ENCODE measurements at places on chromosomes 2 and 18.

GRCh38 chr2:12935222-12935621 lies 218.5 kb downstream of the TRIB2 start:
- DNase-seq = no peak

- no peak for DNase-seq
Measured at GRCh38 chr2:232540441-232541041, 1.0 kb downstream of the CHRNG start.

DNA sequence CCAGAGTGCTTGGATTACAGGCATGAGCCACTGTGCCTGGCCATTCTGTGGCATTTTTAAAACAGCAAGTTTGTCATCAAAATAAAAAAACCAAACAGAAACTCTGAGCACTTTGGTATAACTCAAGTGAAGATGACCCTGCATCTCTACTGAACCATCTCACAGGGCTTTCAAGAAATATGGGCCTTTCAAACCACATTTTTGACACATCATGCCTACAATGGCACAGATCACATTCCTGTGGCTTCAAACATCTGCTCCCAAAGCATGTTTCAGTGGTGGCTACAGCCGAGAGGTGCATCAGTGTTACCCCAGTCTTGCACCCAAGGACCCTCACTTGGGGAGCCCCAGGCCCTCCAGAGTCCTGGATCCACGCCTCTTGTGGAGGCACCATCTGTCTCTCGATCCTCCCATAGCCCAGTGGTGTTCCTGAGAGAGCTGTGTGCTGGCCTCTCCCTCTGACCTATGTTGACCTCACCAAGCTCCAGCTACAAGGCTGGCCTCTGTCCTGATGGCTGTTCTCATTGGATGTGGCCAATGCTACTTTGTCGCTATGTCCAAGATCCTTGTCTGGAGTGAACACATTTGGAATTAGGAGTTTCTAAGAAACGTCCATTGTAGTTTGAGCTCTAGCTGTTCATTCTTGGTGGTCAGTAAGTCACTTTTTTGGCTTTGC lies 55.2 kb upstream of the RALBP1 start:
- DNase-seq = no peak

- no peak for DNase-seq
Measured at GRCh38 chr2:190791976-190792575, 88.5 kb upstream of the GLS start.

DNA sequence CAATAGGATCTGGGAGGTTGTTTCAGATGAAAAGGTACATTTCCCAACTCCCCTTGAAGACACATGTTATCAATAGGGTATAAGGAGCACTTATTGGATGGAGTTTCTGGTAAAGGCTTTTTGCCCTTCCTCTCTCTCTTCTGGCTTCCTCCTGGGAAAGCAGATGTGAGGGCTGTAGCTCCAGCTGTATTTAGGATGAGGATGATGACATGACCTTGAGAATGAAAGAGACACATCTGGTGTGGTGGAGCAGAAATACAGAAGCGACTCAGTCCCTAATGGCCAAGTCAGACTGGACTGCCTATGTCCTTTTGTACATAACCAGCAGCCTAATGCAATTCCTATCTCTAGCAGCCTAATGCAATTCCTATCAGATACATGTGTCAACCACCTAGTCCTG lies 100.9 kb upstream of the NXPH2 start:
- DNase-seq = no peak

DNA sequence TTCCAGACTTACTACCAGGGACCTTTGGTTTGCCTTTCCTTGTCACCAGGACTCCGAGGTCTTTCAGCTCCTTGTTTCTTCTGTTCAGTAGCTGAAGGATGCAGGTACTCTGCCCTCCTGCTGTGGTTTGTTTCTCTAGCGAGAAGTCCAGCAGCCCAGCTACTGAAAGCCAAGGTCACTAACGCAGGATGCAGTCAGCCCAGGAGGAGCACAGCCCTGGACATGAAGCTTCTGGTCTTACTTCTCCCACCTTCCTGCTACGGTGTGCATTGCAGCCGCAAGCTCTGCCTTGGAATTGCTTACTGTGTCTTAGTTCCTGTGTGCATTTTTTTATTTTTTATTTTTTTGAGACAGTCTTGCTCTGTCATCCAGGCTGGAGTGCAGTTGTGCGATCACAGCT lies 62.4 kb downstream of the DGKD start:
- no peak for DNase-seq

DNA sequence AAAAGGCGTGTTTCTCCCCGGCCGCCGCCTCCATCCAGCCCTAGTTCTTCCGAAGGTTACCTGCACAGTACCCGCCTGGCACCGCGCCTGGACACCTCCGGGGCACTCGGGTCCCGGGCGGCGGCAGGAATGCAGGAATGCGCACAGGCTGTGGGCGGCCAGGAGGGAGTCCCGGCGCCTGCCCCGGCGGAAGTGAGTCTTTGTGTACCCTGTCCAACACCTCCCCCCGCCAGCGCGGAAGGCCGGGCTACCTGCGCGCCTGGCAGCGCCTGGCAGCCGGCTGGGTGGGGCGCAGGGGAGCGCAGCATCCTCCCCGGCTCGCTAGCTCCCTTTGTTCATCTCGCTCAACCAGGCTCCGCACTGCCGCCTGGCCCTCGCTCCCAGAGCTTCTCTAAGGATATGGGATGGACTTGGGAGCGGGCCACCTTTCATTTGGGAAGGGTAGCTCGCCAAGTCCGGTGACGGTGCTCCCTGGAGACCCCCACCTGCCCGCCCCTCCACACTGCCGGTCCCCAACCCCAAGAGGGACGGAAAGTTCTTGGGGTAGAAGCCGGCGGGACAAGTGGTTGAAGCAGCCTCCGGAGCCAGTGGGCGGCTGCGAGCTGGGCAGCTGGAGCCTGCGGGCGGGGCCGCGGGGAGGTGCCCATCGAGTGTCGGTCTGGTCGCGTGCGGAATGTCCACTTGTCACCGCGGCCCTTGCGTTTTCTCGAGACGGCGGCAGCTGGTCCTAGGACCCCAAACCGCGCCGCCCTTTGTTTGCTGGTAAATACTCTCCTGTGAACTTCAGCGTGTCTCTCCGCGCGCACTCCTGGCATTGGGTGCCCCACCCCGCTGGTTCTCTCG lies 1.2 kb upstream of the ST6GAL2 start:
- DNase-seq = no peak

DNA sequence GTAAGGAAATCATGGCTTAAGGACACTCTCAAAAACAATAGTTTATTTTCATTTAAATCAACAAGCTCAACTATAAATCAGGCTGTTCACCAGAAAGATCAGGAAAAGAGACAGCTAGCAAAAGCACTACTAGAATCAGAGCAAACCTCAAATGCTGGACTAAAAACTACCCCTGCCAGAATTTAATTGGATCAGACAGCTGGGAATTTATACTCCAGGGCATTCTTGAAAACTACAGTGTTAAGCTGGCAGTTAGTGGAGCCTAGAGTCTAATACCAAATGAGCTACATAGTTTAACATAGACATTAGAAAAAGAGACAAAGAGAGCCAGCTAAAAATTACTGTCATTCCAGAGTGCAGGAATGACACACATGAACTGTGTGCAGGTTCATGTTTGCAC lies 1016.4 kb upstream of the CRIM1 start:
- no peak for DNase-seq

DNA sequence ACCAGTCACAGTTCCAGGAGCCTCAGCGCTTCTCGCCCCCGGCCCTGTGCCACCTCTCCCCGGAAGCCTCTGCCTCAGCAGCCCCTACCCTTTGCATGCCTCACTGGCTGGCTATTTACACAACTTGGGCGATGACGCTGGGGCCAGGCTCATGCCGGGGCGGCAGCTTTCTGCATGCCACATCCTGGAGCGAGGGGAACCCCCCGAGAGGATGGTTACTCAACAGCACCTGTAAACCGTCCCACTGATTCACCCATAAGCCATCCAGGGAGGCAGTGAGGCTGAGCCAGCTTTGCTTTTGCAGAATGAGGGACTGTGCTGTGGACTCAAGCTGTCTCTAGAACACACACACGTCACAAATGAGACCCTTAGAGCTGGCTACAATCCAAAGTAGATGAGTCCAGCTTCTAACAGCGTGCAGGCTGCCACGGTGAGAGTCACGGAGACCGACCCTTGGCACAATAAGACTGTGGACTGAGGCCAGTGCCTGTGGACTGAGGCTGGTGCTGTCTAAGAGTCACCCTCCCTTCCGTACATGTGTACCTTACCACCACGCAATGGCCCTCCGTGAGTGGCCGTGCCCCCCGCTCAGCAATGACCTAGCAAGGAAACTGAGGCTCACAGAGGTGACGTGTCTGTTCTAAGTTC lies 45.6 kb upstream of the ODC1 start:
- DNase-seq = peak; percentile 43

DNA sequence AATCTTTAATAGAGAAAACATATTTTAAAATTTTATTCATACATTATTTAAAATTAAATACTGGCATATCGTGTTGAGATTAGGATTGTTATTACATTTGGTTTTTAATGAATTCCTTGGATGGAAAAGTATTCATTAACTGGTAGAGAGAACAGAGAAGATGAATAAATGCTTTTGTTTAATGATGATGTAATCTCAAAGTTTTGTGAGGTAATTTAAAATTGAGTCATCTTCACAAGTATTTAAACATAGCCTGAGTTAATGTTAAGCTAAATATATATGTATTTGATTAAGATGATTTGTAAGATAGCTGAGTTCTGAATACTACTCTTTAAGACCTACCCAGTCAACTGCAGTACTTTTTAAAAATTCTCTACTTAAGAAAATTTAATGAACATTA lies 713.4 kb upstream of the VRK2 start:
- DNase-seq = no peak

DNA sequence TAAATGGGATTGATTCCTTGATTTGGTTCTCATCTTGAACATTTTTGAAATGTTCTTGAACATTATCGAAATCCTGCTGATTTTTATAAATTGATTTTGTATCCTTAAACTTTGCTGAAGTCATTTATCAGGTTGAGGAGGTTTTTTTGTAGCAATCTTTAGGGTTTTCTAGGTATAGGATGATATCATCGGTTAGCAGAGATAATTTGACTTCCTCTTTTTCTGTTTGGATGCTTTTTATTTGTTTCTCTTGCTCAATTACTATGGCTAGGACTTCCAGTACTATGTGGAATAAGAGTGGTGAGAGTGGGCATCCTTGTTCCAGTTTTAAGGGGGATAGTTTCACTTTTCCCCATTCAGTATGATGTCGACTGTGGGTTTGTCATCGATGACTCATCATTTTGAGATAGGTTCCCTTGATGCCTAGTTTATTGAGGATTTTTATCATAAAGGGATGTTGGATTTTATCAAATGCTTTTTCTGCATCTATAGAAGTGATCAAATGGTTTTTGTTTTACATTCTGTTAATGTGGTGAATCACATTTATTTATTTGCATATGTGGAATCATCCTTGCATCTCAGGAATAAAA lies 201.5 kb upstream of the ZSWIM2 start:
- DNase-seq = no peak

- DNase-seq = no peak
Measured at GRCh38 chr2:63791387-63791786, 50.3 kb upstream of the UGP2 start.

- no peak for DNase-seq
Measured at GRCh38 chr2:49914281-49914680, 760.0 kb upstream of the FSHR start.

DNA sequence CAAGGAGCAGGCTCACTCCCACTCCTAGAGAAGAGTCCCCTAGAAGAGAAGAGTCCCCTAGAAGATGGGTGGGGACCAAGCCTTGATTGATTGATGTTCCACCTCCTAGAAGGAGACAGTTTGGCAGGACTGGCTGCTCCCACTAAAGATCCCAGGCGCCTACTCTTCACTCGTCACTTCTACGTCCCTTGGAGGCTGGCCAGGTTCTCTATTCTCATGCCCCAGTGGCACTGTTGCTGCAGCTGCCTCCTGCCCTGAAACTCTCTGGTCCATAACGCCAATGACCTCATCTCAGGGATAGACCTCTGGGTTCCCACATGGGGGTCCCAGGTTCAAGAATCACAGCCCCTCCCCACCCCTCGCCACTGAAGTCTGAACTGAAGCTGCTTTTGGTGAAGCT lies 2.5 kb upstream of the SP140L start:
- no peak for DNase-seq

DNA sequence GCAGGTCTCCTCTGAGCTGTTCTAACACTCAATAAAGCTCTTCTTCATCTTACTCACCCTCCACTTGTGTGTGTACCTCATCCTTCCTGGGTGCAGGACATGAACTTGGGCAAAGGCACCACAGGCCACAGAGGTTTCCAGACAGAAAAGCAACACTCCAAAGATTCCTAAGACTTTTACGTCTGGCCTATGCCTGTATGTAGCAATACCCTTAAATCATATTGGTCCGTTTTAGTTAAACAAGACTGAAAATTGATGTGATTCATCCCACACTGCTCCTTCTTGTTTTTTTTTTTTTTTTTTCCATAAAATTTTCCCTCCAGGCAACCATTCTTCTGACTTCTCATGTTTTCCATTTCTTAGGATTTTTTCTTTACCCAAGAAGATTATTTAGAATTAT lies 404.3 kb downstream of the PID1 start:
- DNase-seq = no peak

GRCh38 chr2:240921311-240921994 lies 15.3 kb downstream of the CROCC2 start:
- no peak for DNase-seq

GRCh38 chr2:57450170-57450569 lies 596.4 kb upstream of the VRK2 start:
- DNase-seq = no peak

Measured in stimulated activated CD4-positive, alpha-beta T cell treated with anti-CD3 and anti-CD28 coated beads, Interleukin-1b, Interleukin-23, amount 100 ng/mL, for 1 hour (primary cell).